ENCODE measurements at places on chromosomes 13 and 19.
A peak's percentile ranks its signal among the peaks of the same experiment; 100 is the strongest.

GRCh38 chr13:71082631-71083030 is 784.4 kb downstream of the DACH1 start:
- no peak for DNase-seq

DNA sequence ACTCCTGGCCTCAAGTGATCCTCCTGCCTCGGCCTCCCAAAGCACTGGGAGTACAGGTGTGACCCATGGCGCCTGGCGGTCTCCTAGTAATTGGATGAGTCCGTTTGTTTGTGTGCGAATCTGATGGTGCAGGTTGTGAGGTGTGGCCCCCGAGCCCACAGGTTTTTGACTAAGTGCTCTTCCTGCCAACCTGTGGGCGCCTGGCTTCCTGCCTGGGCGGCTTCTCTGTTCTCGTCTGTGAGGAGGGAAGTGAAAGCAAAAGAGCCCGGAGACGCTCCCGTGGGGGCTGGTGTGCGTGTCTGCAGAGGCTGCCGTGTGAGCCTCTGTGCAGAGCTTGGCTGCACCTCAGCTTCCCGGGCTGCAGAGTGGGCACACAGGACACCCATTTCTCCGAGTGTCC is 10.0 kb downstream of the ARHGAP45 start:
- DNase-seq: no peak

- DNase-seq: no peak
Measured at GRCh38 chr13:26050568-26051230, 1.1 kb downstream of the SHISA2 start.

- no peak for DNase-seq
Measured at GRCh38 chr19:10068205-10068604, 17.9 kb upstream of the SHFL start.

DNA sequence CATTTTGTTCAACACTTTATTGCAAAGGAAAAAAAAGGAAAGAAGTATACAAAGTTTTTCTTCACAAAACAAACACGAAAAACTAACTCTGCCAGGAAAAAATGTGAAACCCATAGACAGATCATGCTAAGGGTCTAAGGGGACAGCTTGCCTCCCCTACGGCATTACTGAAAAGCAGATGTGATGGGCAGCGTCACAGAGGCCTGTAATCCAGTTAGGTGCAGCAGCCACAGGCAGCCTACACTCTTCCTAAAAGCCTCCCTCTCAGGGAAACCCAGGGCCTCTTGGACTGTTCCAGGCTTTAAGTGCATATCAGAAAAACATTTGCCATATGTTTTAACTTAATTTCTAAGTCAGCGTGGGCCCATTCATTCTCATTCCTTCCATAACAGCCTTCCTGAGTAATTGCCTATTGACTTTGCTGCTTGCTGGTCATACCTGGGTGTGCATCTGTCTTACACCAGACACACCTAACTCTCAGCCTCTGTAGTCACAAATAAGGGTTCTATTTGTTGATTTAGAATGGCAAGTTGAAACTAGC is 135.7 kb upstream of the SERP2 start:
- peak; percentile 50 for DNase-seq

GRCh38 chr19:2726904-2727639 is 5.9 kb upstream of the DIRAS1 start:
- no peak for DNase-seq

- DNase-seq: no peak
Measured at GRCh38 chr13:33278913-33279312, 6.6 kb downstream of the STARD13 start.

DNA sequence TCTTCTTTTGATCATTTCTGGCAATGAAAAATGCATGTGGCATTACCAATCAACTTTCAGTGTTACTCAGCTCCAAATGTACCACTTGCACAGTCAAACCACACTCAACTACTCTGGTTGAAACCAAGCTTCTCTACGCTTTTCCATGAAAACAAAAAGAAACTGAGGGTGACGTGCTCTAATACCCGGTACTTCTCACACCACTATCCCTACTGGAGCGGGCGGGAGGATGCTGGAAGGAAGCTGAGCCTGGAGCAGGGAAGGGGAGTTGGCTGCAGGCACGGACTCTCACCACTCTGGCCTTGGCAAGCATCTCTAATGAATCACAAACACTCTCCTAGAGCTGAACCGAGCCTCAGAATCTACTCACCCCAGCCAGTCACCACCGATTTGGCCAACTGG is 48.2 kb downstream of the STK24 start:
- no peak for DNase-seq

- DNase-seq: no peak
Measured at GRCh38 chr19:31693131-31693932, 344.1 kb upstream of the TSHZ3 start.

GRCh38 chr19:1852581-1853128 is 4.4 kb upstream of the REXO1 start:
- no peak for DNase-seq
